Effector CD8-positive, alpha-beta T cell (primary cell): ENCODE measurements at places on chromosomes 7 and 10.

GRCh38 chr10:78413076-78414055, 379.7 kb downstream of the RPS24 start:
- no peak for DNase-seq

DNA sequence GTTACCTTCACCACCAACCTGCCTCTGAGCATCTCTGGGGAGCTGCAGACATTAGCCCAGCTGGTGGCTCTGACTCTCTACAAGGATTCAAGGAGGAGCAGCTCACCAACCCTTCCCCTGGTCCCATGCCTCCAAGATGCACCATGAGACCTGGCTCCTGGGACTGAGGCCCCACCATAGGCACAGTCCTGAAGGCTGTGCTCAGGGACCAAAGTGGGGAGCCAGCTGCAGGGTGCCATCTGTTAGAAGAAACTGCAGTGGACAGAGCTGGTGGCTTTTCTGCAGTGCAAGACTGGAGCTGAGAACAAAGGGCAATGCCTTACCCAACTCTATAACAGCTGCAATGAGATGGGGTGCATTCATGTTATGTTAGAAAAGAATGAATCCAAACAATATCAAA, 581.6 kb downstream of the TCERG1L start:
- DNase-seq, result no peak

GRCh38 chr10:110951381-110951780, 32.0 kb downstream of the SHOC2 start:
- no peak for DNase-seq

DNA sequence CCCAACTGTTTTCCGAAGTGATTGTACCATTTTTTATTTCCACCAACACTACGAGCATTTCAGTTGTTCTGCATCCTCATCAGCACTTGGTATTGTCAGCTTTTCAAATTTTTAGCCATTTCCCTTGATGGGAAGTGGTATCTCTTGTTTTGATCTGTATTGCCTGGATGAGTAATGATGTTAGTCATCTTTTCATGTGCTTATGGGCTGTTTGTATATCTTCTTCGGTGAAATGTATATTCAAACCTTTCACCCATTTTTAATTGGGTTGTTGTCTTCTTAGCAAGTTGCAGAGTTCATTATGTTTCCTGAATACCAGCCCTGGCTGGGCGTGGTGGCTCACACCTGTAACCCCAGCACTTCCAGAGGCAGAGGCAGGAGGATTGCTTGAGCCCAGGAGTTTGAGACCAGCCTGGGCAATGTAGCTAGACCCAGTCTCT, 22.1 kb downstream of the CLIP2 start:
- DNase-seq, result no peak

GRCh38 chr10:7887174-7887816, 69.0 kb downstream of the TAF3 start:
- no peak for DNase-seq

GRCh38 chr10:109773288-109774120, 149.8 kb downstream of the XPNPEP1 start:
- DNase-seq, result no peak

DNA sequence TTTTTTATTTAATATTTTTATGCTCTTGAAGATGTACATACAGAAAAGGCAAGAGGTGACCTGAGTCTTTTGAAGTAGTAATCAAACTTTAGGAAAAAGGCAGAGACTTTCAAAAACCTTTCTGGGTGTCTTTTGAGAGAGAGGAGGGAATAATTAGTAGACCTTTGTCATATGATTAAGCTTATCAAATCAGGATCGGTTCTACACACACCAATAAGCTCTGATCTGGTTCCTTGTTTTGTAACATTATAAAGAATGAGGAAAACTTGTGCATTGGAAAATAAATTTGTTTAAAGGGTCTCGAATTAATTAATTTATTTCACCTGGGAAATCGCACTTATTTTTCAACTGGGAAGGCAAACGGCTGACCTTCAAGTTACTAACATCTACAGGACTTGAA, 11.9 kb downstream of the TWIST1 start:
- no peak for DNase-seq

DNA sequence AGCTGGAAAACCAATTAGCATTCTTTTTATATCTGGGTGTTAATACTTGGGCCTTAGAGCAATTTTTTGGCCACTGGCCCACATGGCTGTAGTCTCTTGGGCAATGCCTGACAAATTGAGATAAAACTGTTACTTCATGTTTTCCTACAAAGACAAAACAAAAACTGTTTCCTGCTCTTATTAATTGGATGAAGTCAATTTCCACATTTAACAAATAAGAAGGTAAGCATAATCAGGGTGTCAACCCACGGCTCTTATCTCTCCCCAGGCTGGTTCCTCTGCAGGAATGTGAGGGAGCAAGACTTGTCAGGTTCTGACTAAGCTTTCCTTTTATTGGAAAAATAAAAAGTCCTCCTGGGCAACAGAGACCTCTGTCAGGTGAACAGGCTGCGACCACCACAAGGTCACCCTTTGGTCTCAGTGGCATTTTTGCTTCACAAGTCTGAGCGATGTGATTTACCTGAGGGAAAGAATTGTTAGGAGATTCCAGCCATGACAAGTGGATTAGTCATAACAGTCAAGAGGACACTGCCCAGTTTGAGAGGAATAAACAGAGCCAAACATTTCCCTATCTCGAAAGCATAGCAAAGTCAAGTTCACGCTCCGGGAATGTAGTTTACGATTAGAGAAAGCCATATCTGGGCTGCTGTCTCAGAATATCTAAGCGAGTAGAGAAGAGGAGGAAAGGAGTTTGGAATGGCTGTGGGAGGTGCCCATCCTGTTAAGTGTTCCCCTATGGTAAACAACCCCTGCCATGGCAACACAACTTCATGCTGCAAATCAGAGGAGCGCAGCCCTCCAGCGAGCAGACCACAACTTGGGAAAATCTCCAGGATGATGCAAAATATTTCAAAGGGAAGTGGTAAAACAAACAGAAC, 144.4 kb downstream of the TES start:
- no peak for DNase-seq

GRCh38 chr7:132972745-132973144, 109.1 kb downstream of the CHCHD3 start:
- DNase-seq, result no peak

DNA sequence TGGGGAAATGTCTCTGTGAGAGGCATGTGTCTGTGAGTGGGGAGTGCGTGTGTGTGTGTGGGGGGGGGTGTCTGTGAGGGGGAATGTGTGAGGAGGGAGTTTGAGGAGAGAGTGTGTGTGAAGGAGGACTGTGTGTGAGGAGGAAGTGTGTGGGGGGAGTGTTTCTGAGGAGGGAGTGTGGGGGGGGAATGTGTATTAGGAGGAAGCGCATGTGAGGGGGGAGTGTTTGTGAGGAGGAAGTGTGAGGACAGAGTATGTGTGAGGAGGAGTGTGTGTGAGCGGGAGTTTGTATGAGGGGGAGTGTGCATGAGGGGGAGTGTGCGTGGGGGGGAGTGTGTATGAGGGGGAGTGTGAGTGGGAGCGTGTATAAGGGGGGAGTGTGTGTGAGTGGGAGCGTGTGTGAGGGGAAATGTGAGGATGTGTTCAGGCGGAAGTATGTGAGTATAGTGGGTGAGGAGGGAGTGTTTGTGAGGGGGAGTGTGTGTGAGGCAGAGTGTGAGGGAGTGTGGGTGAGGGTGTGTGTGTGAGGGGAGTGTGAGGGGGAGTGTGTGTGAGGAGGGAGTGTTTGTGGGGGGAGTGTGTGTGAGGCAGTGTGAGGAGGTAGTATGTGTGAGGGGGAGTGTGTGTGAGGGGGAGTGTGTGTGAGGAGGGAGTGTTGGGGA, 21.8 kb upstream of the PTPRN2 start:
- DNase-seq, result no peak

- DNase-seq, result no peak
Observed at GRCh38 chr10:76080451-76080850, 649.0 kb downstream of the LRMDA start.

GRCh38 chr10:126570621-126571602, 99.6 kb downstream of the C10orf90 start:
- no peak for DNase-seq

- DNase-seq, result no peak
Observed at GRCh38 chr10:79264942-79265341, 82.3 kb upstream of the PPIF start.

- DNase-seq, result no peak
Observed at GRCh38 chr7:155523168-155523675, 23.1 kb downstream of the CNPY1 start.

- DNase-seq, result no peak
Observed at GRCh38 chr7:28672397-28672797, 260.1 kb downstream of the CREB5 start.

DNA sequence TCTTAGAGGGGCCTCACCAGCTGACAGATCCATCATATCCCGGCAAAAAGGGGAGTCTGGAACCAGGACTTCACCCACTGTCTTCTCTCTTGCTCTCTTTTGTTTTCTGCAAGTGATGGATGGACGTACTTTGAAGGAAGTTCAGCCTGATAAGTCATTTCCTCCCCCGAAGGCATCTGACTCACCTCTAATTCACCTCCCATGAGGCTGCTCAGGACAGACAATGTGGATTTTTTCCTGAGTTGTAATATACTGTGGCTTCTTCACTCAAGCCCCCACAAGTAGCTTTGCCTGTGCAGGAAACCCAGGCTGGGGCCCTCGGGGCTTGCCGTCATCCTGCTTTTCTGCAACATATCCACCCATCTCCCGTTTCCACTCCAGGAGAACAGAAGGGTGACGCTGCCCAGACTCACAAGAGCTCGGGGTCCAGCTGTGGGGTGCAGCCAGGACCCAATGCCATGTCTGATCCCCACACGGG, 70.4 kb downstream of the ASB13 start:
- DNase-seq, result no peak

GRCh38 chr10:129329385-129330055, 137.5 kb upstream of the MGMT start:
- no peak for DNase-seq

DNA sequence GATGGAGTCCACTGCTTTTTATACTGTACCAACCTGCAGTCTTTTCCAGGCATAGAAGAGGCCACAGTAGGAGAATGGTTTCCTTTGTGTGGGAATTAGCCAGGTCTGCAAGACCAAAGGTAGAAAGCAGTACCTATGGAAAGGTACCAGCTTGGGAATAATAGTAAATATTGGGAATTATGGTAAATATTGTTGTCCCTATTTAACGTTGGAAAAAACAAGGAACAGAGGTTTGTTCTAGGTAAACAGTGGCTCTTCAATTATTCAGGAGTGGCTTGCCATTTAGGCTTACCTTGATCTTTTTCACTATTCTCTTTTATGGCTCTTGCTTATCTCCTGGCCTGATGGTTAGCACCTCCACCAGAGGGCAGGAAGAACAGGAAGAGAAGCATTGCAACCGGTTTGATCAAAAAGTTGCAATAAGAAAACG, 43.9 kb upstream of the GSAP start:
- DNase-seq, result no peak

DNA sequence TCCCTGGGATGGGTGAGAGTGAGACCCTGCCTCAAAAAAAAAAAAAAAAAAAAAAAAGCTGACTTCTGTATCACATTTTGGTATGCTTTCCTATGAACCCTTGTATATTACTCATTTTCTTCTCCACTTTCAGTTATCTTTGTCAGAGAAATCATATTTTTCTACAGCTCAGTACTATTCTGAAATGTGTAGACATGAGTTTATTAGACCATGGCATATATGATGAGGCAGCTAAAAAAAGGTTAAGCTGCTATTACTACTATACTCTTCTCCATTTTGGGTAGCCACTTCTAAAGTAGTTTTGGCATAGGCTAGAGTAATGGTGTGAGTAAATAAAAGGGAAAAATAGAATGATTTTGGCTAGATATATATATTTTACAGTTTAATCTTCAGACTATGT, 53.4 kb downstream of the MLLT10 start:
- DNase-seq, result no peak

DNA sequence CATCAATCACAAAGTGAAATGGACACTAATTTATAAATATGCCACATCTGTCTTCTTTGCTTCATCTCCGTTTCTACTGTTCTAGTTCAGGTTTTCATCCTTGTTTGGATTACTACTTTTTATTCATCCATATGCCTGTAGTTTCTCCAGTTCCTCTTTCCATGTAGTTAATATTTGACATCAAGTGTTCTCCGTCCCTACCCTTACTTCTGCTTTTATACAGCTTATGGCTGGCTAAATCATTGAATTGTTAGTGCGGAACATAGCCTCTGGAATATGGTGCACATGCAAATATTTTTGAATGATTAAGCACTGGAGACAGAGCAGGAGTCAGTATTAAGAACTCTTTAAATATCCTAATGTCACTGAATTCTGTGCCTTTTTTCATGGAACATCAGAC, 230.0 kb upstream of the PPP1R3A start:
- no peak for DNase-seq

DNA sequence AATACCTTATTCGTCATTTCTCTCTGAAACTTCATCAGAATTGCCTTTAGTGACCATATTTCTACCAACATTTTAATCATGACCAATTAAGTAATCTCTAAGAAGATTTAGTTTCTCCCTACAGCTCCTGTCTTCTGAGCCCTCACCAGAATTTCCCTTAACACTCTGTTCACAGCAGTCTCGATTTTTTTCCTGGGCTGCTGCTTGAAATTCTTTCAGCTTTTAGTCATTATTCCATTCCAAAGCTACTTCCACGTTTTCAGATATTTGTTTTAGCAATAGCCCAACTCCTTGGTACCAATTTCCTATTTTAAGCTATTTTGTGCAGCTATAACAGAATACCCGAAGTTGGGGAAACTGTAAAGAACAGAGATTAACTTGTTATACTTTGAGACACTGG, 192.4 kb upstream of the DKK1 start:
- no peak for DNase-seq

DNA sequence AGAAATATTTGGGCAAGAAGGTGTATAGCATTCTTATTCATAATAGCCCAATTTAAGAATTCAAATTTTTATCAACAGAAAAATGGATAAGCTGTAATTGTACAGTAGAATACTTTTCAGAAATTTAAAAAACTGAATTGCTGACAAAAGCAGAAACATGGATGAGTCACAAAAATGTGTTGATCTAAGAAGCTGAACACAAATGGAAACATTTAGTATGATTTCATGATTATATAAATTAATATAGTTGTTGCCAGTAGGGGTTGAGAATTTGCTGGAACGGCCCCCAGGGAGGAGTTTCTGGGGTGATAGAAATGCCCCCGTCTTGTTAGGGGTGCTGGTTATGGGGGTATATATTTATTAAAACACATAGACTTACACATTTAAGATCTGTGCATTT, 179.1 kb downstream of the KLF6 start:
- no peak for DNase-seq

- no peak for DNase-seq
Observed at GRCh38 chr10:77007834-77008233, 629.8 kb downstream of the KCNMA1 start.

DNA sequence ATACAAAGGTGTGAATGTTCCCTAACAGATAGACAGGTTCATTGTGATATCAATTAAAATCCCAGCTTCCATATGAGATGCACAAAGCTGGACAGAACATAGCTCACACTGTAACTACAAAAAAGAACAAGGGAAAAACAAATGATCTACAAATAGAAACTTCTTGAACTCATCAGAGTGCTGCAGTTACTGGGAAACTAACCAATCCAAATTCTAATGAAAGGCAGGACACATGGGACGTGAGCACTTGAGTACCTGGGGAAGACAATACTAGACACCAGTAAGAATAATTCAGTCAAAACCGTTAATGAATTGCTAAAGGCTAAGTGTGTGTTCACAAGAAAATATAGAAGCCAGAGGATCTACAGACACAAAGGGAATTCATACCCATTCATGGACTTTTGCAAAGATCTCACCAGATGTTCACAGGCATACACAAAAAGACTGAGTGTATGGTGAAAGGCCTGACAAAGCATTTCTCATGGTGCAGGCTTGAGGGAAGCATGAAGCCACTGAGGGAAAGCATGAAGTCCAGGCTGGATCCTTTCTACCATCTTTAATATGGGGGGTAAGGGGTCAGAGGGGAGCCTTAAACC, 7.8 kb upstream of the GPR22 start:
- no peak for DNase-seq

- no peak for DNase-seq
Observed at GRCh38 chr7:121397361-121397760, 1.3 kb upstream of the FAM3C start.
